SHP77 (cell line): ENCODE measurements at places on chromosomes 12 and 14.

- no peak for DNase-seq
Observed at GRCh38 chr14:41623736-41624135, 17.1 kb downstream of the LRFN5 start.

GRCh38 chr14:94203473-94204210, 29.5 kb downstream of the PPP4R4 start:
- DNase-seq, result no peak

DNA sequence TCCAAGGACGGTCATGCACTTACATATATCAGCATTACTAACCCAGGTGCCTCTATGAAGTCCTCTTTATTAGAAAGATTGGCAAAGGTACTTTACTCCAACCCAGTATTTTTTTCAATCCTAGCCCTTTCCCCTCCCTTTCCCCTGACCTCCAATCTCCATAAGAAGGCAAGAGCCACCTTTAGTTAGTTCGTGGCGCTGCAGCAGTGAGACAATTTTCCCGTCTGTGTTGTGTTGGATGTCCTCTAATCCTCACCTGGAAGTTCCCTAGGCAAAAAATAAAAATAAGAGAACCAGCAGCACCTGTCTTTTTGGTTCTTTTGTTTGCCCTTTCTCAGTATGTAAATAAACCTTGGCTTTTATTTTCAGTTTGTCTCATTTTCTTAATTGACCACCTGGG, 439.6 kb upstream of the LRFN5 start:
- DNase-seq, result no peak

GRCh38 chr14:98994561-98994960, 277.4 kb downstream of the BCL11B start:
- DNase-seq, result no peak

- no peak for DNase-seq
Observed at GRCh38 chr12:67826148-67826547, 163.1 kb upstream of the IFNG-AS1 start.

DNA sequence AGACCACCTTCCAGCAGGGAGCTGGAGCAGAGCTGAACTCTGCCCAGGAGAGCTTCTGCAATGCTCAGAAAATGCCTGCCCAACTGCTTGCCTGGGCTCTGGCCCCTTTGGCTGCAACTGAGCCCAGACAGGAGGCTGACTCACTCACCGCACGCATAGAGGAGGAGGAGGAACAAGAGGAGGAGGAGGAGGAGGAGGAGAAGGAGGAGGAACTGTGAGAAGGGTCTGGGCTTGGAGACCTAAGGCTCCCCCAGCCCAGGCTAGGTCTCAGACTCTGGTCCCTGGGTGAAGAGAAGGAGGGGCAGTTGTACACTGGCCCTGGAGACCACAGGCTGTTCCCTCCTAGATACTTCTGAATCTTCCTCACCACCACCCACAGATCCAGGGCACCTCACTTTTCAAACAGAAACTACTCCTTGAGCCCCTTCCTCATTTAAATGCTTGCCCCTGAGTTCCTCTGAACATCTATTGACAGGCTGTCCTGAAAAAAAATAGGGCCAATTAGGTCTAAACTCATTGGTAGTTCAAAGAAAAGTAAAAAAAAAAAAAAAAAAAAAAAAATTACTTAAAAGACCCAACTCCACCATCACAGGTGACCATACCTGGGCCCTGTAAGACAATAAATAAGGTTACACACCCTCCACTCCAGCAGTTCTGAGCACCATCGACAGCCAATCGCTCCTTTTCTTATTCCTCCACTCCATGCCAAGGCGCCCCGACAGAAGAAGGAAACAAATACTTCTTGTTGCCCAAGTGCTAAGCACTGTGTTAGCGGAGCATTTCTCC, 674 bp downstream of the VDR start:
- no peak for DNase-seq

DNA sequence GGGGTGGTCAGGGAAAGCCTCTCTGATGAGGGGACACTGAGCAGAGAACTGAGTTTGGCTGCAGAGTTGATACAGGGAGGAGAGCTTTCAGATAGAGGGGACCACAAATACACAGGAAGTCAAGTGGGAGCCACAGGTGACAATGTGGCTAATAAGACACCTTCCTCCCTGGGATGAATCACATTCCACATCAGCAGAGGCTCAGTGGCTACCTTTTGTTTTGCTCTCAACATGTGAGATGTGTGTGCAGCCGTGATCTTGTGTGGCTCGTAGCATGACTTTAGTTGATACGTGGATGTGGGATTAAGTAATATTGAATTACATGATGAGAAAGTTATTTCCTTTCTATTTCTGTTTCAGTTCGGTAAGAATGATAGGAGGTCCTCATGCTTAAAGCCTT, 7.5 kb downstream of the CRADD start:
- no peak for DNase-seq

DNA sequence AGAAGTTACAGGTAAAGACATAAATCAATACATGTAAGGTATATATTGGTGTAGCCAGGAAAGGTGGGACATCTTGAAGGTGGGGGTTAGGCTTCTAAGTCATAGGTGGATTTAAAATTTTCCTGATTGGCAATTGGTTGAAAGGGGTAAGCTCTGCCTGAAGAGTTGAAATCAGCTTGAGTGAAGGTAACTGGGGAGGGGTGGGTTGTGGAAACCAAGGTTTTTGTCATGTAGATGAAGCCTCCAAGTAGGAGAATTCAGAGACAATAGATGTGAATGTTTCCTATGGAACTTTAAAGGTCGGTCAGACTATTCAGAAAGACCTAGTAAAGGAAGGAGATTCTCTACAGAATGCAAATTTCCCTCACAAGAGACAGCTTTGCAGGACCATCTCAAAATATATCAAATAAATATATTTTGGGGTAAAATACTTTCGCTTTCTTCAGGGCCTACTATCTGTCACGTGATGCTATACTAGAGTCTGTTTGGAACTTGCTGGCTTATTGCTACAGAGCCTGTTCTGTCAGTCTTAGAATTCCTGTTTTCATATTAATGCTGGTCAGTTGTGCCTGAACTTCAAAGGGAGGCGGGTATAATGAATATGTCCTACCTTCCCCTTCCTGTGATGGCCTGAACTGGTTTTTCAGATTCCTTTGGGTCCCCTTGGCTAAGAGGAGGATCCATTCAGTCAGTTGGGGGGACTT, 20.6 kb upstream of the SPATA7 start:
- no peak for DNase-seq

- DNase-seq, result no peak
Observed at GRCh38 chr14:84225268-84225667, 1304.7 kb upstream of the FLRT2 start.

DNA sequence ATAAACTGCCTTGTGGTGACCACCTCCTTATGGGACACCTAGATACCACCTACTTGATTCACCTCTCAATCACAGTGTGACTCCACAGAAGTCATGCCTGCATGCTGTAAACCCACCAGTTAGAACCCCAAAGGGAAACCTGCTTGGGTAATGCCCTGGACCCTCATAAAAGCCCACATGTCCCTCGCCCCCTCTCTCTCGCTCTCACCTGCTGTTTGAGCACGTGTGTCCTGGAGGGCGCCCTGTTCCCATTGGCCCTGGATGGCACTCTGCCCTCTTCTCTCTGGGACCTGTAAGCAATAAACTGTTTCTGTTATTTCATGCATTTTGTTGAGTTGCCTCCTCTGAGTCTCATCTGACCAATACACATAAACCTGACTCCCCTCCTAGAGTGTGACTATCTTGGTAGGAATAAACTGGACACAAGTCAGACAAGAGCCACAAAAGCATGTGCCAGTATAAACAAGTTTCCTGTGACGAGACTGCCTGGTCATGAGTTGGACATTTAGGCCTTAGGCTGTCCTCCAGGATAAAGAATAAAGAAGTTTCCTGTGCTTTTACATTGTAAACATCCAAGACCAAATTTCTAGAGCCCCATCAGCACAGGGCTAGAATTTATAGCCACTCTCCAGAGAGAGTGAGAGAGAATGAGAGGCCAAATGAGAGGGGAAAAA, 8.6 kb downstream of the IFI27L2 start:
- DNase-seq, result no peak

GRCh38 chr14:99286761-99287160, 14.8 kb upstream of the BCL11B start:
- DNase-seq, result no peak

DNA sequence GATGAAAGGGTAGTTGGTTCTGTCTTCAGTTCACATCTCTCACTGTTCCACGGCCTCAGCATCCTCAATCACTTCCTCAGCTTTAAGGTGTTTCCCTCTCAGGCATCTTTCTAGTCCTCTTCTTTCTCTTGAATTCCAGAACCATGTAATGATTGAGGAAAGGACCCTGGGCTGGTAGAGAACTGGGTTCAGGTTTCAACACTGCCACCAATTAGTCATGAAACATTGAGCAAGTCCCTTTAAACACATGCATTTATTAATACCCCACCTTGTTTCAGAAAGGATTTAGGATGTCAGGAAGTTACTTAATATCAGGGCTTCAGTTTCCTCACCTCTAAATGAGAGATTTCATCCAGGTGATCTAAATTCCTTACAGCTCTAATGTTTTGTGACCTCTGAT, 7.2 kb downstream of the DMAC2L start:
- no peak for DNase-seq

GRCh38 chr12:65670775-65671174, 153.5 kb upstream of the HMGA2 start:
- DNase-seq, result no peak

DNA sequence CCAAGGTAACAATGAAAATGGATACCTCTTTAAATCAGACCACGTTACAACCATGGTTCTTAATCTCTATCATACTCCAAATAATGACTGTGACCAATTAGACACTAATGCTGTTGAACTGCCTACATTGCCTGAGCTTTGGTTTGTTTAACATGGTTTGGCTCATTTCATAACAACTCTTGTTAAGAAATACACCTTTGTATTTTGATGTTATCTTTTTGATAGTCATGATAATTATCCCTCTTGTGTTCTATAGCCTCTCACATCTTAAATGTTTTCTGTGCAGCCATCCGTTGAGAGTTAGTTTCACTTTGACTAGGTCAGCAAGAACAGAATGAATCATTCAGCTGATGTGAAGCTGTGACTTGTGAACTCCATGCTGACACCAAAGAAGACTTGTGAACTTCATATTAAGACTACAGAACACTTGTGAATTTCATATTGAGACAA, 75.5 kb upstream of the RERGL start:
- DNase-seq, result no peak

GRCh38 chr12:57224973-57225679, 4.4 kb upstream of the SHMT2 start:
- peak; percentile 41 for DNase-seq

DNA sequence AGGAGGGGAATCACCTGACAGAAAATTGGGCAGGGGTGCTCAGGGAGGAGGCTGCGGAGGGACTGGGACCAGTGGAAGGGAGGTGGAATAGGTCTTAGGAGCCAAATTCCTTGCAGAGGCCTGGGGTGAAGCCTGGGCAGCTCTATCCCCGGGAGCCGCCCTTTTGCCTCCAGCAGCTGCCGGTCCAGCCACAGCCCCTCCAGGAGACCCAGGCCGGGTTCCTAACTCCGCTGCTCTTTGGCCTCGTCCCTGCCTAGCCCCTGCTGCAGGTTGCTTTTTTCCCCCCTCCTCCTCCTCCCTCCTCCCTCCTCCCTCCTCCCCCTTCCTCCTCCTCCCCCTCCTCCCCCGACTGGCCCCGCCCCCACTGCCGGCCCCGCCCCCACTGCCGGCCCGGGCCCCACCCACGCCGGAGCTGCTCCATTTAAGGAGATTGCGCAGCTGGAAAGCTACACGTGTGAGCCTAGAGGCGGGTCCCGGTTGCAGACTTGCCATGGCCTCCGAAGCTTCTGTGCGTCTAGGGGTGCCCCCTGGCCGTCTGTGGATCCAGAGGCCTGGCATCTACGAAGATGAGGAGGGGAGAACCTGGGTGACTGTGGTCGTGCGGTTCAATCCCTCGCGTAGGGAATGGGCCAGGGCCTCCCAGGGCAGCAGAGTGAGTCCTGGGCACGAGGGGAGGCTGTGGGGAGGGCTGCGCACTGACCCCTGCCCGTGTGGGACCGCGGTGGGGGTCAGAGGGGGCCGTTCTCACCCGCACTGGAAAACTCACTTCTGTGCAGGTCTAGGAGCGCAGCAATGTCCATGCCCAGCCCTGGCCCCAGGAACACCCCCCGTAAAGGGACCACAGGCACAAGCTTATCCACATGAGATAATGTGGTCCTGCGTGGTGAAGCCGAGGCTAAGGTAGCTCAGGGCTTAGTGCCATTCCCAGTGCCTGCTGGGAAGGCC, at the start of gene TCL1B:
Gene TCL1B (plus strand): TSS at position 449 of the 945 bp plus-strand sequence. CDS start 42 bp downstream, at position 491.
- no peak for DNase-seq

DNA sequence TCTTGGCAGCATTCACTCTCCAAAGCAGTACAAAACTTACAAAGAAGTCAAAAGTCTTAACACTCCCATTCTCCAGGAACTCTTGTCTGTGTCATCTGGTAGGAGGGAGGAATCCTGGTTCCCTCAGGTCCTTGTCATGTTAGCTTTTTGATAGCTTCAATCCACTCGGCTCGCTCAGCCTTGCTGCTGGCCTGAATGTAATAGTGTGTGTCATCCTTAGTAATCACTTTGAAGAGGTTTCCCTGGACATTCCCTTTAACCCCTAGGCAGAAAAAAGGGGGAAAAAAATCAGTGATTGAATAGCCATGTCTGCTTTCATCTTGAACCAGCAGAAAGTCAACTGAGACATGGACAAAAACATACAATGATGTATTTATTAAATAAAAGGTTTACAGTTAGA, 24.8 kb downstream of the PLEK2 start:
- DNase-seq, result no peak

GRCh38 chr14:20388159-20388558, 25.1 kb downstream of the TEP1 start:
- DNase-seq, result no peak

DNA sequence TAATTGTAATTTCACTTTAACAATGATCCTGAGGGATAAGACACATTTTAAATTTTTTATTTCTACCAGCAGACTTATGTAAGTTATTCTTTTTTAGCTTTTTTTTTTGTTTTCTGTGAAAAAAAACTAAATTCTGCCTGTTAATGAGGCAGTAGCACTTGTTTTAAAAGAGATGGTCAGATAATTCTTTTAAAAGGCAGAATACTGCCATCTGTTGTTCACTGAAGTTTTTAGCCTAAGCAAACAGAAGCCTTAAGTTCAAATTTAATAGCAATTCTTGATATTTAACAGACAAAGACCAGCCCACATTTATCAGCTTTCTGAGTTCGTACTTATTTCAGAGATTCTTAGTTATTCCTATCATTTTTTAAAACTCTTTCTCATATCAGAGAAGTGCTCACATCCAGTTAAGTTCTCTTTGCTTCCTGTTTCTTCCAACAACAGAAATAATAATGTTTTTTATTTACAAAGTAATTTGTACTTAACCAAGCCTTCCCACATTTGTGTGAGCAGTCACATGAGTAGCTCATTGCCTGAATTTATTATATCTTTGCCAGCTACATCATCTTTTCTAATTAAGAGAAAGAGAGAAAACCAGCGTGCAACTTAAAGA, 93.4 kb upstream of the SLCO1C1 start:
- DNase-seq, result no peak

DNA sequence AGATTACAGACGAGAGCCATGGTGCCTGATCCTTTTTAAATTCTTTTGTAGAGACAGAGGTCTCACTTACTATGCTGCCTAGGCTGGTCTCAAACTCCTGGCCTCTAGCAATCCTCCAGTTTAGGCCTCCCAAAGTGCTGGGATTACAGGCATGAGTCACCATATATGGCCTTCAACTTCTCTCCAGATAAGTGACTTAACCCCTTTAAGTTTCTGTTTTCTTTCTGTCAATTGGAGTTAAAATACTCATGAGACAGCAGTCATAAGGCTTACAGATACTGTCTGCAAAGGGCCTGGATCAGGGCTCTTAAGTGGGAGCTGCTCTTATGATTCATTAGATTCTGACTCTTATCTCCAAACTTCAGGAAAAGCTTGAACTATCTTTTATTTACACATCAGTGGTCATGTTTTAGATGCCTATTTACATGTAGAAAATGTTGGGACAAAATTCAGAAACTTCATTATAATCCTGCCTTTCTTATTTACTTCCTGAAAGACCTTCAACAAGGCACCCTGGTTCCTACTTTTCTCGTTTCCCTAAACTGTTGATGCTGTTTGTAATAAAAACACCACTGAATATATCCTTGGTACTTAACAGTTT, 271.5 kb upstream of the TBX3 start:
- no peak for DNase-seq
